ENCODE measurements at places on chromosomes 5 and 9. TPM values are rescaled to one million over a fixed set of nuclear protein-coding genes. Genes with fewer than 3 reads are reported as not detected.

DNA sequence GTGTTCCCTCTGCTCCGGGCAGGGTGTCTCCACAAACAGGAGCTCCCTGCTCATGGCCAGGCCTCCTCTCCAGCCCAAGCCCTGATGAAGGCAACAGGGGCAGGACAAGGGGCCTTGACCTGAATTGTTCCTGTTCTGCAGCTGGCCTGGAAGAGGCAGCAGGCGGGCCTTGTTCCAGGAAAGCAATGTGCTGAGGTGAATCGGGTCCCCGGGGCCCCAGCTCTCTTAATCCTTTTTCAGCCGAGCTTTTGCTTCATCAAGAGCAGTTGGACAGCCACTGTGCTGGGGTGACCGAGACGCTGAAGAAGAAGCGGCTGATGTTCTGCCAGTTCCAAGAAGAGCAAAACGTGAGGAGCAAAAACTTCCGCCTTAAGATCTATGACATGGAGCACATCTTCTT is 41.4 kb downstream of the CCDC180 start:
- DNase-seq: no peak

GRCh38 chr9:5791870-5792269 is 41.0 kb downstream of the ERMP1 start:
- DNase-seq: no peak

DNA sequence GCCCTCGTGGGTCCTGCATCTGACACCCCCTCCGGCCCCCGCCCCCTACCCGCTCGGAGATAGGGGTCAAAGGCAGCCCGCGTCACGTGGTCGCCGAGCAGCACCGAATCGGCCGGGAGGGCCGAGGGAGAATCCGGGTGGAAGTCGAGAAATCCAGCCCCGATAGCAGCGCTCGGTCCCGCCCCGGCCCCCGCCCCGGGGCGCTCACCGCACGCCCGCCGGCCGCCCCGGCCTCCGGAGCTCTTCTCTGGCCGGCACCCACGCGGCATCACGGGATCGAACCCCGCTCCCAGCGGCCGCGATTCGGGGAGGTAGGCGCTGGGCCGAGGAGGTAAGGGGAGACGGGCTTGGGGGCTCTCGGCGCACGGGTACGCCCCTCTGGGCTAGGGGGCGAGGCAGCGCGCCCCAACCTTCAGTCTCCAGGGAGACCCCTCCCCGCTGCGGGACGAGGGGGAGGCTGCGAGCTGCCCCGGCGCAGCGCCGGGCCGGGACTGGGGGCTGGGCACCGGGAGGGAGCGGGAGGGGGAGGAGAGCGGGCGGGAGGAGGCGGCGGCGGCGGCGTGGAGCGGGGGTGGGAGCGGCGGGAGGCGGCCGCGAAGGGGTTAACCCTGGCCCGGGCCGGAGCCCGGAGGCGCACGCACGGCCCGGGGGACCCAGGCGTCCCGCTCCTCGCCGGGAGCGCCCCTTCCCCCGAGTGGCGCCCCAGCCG is 22.1 kb upstream of the NDST1 start:
- no peak for DNase-seq

RAI14 gene
- total RNA-seq: 17.5 TPM

SHC3 gene
- total RNA-seq: 0.16 TPM

CAMK4 gene
- total RNA-seq: 0.48 TPM

TSLP gene
- 3.7 TPM for total RNA-seq

COL15A1 gene
- 49.4 TPM for total RNA-seq

GPR151 gene
- not detected for total RNA-seq

Data from cardiac septum (tissue), 1 donor.